ENCODE measurements at places on chromosomes 7 and 10.
A peak's percentile ranks its signal among the peaks of the same experiment; 100 is the strongest.

DNA sequence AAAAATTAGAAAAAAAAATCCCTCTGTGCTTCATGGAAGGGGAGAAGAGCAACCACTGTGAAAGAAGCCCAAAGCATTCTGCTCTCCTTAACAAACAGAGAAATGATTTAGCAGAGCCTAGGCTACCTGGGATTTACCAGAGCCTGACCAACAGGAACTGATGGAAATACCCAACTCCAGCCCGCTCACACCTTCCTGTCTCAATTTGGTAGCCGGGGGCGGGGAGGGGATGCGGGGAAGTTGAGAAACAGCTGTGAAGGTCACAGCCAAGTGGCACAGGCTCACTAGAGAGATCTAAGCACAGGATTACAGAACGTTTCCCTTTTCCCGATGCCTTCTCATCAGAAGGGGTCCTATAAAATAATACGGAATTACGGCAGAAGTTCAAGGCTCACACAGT is 17.6 kb downstream of the RSU1 start:
- DNase-seq, result no peak

- no peak for DNase-seq
Measured at GRCh38 chr7:137873524-137873923, 26.8 kb upstream of the DGKI start.

DNA sequence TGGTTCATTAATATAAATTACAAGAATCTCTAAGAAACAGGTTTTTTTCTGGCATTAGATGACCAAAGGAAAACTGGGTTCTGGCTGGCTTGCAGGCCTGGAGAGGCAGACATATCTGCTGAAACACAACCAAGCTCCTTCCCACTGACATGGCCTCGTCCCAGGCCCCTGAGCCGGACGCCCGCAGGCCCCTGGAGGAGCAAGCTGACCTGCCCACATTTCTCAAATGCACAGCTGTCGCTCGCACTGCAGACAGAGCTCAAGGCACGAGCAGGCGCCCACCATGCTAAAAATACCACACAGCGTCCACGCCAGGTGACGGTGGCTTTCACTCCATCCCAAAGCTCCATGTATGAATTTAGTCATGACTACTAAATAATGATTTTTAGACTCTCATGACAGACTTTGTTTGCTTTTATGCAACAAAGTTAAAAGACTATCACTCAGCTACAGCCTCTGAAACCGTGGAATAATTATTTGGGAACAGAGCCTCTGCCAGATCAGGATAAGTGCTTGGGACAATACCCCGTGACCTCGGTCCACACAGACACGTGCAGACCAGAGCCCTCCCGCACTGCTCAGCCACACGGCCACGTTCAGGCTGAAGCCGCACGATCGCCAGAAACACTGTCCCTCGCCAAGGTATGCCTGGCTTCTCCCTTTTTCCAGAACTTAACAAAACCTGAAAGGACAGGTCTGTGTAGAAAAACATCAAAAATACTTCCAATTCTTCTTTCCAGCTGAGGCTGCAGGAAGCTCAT is 71.1 kb downstream of the DIP2C start:
- DNase-seq, result no peak

- DNase-seq, result peak; percentile 53
Measured at GRCh38 chr10:114550756-114551635, 107.1 kb downstream of the ABLIM1 start.

GRCh38 chr7:70638158-70639107 is 493.5 kb upstream of the GALNT17 start:
- no peak for DNase-seq

- no peak for DNase-seq
Measured at GRCh38 chr10:12774204-12774894, 227.2 kb downstream of the CCDC3 start.

- DNase-seq, result no peak
Measured at GRCh38 chr10:103855424-103855823, at the start of gene SH3PXD2A. Gene SH3PXD2A (minus strand): TSS chr10:103855576. CDS start chr10:103855266, 310 bp downstream.

- DNase-seq, result no peak
Measured at GRCh38 chr10:118488710-118489497, 106.5 kb downstream of the PRLHR start.

DNA sequence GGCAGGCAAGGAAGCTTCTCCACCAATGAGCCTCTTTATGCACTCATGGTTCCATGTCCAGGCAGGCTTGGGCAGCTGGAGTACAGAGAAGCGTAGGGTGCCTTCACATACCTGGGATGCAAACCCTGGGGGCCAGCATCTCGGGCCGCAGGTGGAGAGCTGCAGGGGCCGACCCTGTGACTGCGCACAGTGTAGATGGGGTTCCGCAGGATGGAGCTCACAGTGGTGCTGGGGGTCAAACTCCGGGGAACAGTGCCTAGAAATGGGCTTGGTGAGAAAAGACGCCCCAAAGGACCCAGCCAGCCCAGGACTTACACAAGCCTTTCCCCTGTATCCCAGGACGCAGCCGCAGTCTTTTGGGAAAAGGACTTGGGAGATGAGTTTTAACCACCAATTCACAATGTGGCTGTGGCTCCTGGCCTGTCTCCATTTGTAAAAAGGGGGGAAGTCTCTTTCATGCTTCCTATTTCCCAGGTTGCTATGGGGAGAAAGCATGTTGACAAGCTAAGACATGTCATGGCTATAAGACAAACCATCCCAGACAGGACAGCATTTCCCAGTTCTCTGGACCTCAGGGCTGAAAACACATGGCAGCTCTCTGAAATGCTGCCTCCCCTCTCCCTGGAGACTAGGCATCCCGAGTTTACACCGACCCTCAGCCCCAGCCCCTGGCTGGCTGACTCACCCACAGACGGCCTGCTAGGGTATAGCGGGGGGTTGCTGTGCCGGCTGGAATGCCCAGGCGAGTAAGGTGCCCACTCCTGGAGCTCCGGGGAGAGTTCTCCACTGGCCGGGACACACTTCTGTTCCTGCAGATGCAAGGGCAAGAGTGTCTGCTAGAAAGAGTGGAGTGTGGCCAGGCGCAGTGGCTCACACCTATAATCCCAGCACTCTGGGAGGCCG is 107.1 kb downstream of the DLG5 start:
- DNase-seq, result no peak

DNA sequence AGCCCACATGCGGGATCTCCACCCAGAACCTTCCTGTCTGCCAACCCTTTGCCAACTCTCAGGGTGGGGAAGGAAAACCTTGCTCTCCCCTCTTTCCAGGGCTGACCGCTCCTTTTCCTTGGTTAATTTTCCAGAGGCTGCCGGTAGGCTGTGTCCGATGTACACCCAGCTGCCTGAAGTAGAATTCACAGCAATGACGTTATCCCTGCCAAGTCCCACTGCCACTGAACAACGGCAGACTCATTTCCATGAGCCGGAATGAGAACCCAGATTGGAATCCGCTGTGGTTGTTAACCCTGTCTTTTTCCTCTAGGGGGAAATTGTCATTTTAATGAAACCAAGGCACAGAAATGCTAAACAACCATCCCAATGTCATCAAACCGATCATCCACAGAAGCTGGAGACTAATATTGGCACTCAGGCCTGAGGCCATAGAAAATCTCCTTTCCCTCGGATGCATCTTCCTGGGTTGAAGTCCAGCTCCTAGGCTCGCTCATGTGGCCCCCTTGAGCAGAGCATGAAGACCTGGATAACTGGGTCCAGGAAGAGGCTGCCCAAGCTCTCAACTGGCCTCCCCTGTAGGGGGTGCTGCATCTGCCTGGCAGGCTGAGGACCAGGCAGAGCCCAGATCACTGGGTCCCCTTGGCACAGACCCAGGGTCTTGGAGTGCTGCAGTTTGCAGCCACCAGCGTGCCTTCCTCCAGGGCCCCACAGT is 30.4 kb downstream of the KLRG2 start:
- no peak for DNase-seq

DNA sequence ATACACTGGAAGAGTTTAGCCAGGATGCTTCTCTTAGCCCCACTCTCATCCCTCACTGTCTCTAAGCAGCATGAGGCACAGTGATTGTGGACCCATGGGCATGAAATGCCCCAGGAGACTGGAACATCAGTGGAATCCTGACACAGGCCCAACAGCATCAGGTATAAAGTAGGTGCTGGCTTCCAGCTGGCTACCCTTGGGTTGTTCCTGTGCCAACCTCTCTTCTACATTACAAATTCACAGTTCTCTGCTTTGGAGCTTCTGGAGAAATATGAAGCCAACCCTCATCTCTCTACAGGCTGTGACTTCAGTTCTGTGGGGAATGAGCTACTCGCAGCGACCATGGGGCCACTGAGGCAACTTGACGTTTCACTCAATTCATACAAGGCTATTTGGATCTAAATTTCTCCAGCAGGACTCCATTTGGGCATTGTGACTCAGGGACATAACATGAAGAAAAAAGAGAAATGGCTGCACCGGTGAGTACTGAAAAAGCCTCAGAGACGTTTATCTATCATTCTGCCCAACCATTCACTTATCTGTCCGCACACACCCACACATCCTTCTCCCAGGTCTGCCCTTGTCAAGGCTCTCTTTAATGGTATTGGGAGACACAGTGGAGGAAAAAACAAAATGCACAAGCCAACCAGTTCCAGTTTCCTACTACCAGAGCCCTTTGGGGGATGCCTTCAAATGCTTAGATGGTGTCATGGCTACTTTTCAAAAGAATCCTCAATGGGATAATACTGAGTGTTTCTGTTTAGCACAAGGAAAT is 35.4 kb upstream of the TM9SF3 start:
- no peak for DNase-seq

DNA sequence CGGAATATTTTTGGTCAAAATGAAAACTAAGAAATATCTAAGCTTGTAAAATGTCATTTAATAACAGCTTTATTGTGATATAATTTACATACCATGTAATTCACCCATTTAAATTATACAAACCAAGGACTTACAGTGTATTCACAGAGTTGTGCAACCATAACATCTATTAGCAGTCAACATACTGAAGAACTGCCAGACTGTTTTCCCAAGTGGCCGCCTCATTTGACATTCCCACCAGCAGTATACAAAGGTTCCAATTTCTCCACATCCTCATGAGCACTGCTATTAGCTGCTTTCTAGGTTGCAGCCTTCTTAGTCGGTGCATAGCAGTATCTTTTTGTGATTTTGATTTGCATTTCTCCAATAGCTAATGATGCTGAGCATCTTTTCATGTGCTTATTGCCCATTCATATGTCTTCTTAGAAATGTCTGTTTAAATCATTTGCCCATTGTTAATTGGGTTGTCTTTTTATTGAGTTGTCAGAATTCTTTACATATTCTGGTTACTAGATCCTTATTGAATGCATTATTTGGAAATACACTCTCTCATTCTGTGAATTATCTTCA is 153.0 kb upstream of the FGFR2 start:
- DNase-seq, result no peak

- peak; percentile 85 for DNase-seq
Measured at GRCh38 chr7:2864999-2865670, 21.0 kb upstream of the GNA12 start.

DNA sequence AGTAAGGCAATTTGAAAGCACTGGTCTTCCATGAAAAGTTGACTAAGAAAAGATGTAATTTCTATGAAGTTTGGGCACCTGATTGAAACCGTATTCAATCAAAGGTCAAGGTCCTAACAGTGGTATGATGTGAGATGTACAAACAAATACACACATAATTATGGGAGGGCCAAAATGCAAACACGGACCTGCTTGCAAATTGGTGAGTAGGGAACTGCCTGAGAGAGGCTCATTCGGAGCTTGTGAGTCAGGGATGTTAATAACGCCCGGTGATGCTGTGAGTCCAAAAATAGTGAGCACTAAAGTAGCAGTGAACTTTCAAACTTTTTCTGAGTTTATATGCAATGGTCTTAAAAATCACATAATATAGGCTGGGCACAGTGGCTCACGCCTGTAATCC is 34.2 kb upstream of the FAM180A start:
- no peak for DNase-seq

GRCh38 chr7:47702080-47702479 is 120.2 kb upstream of the TNS3 start:
- DNase-seq, result no peak

DNA sequence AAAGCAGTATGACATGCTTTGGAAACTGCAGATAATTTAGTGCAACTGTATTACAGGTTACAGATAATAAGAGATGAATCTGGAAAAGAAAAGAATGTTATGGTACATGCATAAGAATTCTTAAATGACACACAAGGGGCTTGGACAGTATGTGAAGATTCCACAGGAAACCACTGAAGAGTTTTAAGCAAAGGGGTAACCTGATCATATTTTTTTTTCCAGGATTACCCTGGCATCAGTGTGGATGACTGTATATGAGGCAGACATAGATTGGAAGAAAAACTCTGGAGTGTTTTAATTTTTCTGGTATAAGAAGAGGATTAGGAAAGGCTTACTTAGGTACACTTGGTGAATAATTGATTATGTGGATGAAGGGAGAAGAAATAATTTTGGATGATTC is 8.1 kb downstream of the TFPI2 start:
- no peak for DNase-seq

DNA sequence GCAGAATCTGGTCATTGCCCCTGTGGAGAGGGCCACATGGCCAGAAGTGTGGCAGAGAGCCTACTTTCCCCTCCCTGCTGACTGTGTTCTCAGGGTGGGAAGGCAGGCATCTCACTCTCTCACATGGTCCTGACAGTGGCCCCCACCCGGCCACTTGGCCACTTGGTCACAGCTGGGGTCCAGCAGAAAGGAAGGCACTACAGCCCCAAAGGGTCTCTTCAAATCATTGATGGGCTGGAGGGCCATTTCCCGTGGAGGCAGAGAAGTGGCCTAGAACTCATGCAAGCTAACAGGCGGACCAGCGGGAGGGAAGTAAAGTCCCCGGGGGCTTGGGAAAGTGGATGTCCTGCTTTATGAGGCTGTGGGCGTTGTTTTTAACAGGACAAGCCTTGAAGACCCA is 125.3 kb downstream of the EMX2 start:
- DNase-seq, result no peak

GRCh38 chr7:143316492-143316891 is 581 bp downstream of the CLCN1 start:
- no peak for DNase-seq

DNA sequence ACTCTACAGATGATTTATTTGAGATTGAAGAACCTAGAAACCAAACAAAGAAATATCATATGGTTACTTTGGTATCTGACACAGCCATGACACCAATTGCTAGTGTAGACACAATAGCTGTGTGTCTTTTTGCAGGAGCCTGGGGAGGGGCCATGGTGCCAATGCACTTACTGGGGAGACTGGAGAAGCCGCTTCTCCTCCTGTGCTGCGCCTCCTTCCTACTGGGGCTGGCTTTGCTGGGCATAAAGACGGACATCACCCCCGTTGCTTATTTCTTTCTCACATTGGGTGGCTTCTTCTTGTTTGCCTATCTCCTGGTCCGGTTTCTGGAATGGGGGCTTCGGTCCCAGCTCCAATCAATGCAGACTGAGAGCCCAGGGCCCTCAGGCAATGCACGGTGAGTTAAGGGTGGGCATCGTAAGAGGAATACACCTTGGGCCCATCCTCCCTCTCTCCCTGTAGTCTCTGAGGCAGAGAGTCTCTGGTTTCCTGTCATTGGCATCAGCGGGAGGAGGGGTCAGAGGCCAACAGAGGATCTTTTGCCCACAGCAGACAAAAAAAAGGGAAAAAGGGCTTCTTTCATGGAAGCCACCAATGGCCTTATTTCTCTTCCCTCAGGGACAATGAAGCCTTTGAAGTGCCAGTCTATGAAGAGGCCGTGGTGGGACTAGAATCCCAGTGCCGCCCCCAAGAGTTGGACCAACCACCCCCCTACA is 1.2 kb downstream of the TMEM139 start:
- DNase-seq, result no peak
